Anterior cingulate cortex (tissue), 58 donors: ENCODE measurements at places on chromosomes 7 and 10.

DNA sequence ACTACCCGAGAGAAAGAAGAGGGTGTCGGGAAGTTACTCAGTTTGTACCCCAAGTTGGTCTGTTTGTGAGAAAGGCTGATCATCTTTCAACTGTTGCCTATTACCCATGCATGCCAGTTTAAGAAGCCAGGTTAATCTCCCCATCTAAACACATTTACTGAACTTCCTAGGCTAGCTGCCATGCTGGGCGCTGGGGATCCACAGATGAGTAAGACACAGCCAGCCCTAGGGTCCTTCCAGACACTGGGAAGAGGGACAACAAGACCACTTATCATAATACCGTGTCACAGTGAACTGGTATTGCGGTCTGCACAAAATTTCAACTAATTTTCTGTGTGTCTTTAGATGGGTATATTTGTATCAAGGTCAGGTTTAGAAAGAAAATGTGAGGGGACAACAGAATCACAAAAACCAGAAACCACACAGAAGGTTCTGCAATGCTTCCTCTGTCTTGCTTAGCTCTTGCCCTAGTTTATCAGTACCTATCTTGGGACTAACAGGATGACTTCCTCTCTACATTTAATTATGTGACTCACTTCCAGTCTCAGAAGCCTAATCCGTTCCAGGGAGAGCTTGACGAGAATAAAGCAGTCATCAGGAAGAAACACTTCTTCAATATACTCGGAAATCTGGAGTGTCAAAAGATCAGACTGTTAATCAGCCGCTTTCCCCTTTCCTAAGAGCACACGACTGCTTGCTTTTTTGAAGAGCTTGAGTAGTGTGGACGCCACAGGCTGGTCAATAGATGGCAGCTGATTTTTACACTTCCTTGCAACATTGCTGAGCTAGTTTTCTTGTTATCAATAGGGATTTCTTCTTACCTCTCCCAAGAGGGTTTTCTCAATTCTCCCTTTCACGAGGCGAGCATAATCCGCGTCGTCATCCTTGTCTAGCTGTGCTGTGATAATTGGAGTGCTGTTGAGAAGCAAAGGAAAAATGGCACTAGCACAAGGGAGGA, 45.7 kb downstream of the POLR3A start:
- no peak for DNase-seq

DNA sequence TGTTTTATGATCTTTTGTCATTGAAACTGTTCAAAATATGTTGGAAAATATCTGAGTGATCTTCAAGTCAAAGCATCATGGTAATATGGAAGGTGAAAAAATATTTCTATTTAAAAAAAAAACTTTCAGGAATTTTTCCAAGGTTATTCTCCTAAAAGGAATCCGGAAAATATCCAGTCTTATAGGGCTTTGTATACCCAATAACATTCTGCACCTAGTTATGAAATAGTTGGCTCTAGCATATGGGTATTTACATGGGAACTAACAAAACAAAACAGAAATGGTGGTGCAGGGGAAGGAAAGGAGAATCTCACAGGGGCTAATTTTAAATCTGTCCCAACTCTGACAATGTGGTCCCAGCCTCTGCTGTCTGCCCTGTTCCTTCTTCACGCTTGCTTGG, 167.1 kb upstream of the RHEB start:
- DNase-seq = no peak

DNA sequence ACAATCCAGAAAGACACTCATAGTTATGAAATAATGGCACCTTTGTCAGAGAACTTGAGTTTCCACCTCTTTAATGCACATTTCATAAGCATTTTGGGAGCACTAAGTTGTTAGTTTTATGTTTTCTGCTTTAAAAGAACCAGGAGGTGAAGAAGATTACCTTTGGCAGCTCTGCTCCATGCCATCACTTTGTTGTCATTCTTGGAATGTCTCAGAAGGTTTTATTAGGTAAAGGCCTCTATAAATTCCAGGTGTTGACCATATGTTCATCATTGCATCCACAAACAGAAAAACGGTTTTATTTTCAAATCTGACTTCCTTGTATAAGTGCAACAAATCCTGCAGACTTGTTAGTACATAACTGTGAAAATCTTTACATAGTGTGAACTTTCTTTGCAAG, 424.8 kb downstream of the MDFIC start:
- no peak for DNase-seq

DNA sequence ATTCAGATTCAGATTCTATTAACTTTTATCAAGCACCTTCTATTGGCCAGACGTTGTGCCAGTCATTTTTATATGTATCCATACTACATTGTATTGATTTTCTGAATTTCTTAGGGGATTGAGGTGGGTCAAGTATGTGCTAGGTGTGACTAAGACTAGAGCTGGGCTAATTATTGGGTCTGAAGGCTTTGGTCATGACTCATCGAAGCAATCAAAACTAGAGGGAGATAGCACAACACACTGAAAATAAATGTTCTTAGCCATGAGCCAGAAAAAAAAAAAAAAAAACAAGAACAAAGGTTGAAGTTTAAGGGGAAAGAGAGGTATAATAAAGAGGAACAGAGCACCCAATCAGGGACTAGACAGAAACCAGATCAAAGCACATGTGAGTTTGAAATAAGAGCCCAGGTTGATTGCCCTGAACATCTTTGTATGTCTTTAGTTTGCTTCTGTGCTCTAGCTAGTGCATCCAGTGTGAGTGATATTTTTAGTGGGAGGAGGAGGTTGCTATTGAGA, 171.6 kb upstream of the FOXP2 start:
- no peak for DNase-seq

- DNase-seq = peak; percentile 32
Measured at GRCh38 chr10:5559642-5560141, 34.9 kb downstream of the CALML3 start.

GRCh38 chr10:131730771-131731497, 169.9 kb upstream of the PPP2R2D start:
- DNase-seq = no peak

DNA sequence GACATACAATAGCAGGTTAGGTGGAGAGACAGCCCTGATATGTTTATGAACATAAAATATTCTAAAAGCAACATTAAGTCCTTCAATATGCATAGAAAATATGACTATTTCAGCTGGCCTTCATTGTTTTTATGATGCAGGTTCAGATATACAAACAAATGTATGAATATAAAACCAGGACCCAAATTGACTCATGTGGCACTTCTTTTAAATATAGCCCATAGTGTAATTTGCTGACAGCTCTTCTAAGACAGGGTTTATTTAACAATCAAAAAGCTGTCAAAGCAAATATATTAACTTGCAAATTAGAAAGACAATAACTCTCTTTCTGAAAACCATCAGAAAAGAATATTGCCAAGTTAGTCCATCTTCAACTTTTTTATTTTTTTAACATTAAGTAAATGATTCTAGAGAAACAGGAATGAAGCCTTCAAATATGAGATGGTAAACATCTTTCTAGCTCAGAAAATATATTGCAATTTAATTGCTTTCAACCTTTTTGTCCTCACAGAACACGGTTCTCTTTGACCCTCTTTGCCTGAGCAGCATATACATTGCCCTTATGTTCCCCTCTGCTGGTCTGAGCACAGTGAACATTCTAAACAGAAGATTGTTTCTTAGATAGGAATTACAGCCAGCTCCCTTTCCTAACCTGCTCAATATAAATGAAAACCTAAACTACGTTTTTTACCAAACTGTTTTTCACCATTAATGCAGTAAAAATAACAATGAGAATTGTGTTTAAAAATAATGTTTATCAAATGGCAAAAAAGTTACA, 82.8 kb downstream of the CACNA2D1 start:
- DNase-seq = no peak

DNA sequence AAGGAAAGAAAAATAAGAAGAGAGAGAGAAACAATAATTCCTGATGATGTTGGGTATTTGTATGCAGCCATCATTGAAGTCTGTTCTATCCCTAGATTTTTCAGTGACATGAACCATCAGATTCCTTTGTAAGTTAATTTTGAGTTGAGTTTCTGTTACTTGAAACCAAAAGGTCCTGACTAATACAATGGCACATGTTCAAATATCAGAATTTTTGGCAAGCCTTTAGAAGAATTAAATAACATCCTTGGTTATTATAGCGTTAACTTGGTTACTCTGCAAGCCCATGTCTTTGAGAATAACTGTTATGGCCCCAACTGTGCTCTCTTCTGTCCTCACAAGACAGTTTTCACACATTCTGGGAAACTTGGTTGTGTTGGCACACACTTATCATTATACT, 66.5 kb downstream of the SYPL1 start:
- DNase-seq = no peak

DNA sequence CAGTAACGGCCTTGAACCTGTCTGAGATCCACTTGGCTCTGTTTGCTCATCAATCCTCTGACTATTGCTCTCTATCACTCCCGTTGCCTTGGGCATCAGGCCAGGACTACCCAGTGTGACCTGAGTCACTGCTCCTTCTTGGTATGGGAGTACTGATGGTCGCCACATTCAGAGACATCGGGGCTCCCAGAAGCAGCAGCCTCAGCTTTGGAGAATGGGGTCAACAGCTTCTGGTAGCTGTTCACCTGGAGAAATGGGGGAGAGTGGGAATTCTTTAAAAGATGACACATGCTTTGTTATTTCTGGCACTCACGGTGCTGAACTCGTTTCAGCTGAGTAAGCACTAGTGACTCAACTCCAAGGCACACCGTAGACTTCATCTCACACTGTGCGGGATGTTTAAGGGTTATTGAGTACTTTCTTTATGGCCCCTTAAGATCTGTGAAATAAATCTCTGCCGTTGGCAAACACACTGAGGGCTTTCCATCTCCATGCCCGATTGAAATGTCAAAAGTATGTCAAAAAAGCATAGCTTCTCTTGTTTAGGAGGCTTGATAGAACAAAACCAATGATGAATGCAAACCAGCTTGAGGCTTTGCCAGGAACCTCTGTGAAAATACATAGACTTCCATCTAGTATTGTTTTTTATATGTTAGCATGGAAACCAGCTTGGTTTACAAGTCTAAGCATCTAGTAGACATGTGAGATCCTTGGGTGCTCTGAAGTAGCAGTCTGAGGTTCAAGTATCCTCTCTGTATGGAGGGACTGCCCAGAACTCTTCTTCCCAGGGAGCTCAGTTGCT, 333.1 kb downstream of the CXCL12 start:
- DNase-seq = no peak

DNA sequence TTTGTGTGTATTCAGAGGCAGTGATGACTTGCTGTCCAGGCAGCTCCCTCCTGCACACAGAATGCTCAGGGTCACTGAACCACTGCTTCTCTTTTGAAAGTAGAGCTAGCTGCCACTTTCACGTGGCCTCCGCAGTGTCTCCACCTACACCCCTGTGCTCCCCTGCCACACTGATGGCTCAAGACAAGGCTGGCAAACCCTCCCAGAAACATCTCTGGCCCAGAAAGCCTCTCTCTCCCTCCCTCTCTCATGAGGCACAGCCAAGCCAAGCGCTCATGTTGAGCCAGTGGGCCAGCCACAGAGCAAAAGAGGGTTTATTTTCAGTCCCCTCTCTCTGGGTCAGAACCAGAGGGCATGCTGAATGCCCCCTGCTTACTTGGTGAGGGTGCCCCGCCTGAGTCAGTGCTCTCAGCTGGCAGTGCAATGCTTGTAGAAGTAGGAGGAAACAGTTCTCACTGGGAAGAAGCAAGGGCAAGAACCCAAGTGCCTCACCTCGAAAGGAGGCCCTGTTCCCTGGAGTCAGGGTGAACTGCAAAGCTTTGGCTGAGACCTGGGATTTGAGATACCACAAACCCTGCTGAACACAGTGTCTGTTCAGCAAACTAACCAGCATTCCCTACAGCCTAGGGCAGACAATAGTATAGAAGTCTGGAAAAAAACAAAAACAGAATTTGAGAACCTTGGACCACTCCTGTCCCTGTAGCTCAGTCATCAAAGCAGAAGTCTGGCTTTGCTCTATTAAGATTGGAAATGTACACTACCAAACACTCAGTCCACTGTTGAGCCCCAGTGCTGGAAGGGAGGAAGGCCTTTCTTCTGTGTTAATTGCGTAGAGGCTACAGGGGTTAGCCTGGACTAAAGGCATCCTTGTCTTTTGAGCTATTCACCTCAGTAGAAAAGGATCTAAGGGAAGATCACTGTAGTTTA, 15.8 kb downstream of the SCD start:
- DNase-seq = peak; percentile 64

DNA sequence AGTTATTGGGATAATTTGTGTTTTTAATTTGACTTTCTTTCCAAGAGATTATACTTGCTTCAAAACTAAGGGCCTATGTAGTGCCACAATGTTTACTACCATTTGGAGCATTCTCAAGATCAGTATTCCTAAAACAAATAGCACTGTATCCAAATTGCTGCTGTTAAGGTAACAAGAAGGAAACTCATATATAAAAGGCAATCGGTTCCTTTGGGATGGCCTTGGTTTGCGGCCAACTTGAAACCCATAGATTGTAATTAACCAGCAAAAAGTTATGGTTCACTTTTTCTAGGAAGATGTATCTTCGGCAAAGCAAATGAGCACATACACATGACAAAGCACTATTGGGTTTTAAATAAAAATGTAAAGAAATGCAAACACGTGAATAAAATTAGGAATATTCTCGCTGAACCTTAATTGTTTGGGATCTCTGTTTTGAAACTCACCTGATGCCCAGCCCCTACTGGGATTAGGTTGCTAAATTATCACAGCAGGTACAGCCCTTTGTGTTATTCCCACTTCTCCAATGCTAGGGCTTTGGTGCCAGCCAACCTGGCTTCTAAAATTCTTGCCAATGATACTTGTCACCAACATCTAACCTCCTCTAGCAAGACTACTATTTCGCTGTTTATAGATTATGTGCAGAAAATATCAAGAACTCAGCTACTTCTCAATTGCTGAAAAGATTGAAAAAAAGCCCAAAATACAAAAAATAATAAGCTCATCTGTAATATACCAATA, 16.0 kb downstream of the CDNF start:
- DNase-seq = no peak

DNA sequence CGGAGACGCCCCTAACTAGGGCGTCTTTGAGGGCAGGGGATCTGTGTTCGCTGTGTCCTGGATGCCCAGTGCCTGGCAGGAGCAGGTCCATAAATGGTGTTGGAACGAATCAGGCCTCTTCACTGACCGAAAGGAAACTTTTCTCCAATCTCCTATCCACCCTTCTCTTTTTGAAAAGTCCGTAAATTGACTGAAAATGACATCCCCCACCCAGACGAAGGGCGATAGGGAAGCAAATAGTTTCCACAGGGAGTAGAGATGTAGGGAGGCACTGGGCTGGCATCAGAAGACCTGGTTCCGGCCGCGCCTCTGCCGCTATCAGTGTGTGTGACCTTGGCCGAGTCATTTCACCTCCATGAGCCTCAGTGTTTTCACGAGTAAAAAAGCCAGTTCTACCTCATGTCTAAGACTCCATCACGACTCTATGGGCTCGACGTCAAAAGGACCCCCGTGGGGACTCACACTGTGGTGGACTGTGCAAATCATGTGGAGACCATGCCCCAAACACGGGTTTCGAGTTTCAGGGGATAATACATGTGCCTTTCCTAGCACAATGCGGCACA, 497 bp upstream of the RAB11FIP2 start:
- DNase-seq = no peak

GRCh38 chr7:114540291-114540690, 125.7 kb downstream of the FOXP2 start:
- no peak for DNase-seq

GRCh38 chr10:122475591-122476332, 14.4 kb downstream of the HTRA1 start:
- peak; percentile 79 for DNase-seq

GRCh38 chr7:150586068-150586784, 19.0 kb downstream of the GIMAP4 start:
- no peak for DNase-seq

GRCh38 chr7:24752073-24752800, 5.0 kb downstream of the GSDME start:
- no peak for DNase-seq
